OCI-LY7 (cell line): ENCODE measurements at places on chromosomes 13 and 19. TPM values are rescaled to one million over a fixed set of nuclear protein-coding genes. Genes with fewer than 3 reads are reported as not detected.

- DNase-seq = no peak
Measured at GRCh38 chr19:17866312-17866963, 5.3 kb upstream of the SLC5A5 start.

DNA sequence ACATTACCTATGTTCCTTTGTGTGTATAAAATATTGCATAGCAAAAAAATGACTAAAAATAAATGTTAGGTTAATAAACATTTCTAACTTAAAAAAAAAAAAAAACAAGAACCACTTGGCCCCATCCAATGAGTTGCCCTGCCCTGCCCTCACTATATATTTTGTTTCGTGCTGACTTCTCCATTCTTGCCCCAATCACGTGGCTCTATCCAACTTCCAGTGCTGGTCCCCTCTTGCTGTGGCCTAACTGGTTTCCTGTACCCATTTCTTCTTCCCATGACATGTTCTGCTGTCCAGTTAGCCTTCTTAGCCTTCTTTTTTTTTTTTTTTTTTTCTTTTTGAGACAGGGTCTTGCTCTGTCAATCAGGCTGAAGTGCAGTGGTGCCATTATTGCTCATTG, 151.6 kb downstream of the FOXO1 start:
- DNase-seq = no peak

GRCh38 chr13:39602614-39603366, at the start of gene LHFPL6:
Gene LHFPL6 (minus strand): TSS chr13:39603193.
- peak; percentile 69 for DNase-seq

DNA sequence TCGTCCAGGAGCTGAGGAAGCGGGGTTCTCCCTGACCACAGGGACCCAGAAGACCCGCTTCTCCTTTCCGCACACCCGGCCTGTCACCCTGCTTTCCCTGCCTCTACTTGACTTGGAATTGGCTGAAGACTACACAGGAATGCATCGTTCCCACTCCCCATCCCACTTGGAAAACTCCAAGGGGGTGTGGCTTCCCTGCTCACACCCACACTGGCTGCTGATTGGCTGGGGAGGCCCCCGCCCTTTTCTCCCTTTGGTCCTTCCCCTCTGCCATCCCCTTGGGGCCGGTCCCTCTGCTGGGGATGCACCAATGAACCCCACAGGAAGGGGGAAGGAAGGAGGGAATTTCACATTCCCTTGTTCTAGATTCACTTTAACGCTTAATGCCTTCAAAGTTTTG, 18.9 kb downstream of the VASP start:
- DNase-seq = peak; percentile 28

GRCh38 chr13:109707742-109708617, 78.4 kb downstream of the IRS2 start:
- DNase-seq = no peak

DNA sequence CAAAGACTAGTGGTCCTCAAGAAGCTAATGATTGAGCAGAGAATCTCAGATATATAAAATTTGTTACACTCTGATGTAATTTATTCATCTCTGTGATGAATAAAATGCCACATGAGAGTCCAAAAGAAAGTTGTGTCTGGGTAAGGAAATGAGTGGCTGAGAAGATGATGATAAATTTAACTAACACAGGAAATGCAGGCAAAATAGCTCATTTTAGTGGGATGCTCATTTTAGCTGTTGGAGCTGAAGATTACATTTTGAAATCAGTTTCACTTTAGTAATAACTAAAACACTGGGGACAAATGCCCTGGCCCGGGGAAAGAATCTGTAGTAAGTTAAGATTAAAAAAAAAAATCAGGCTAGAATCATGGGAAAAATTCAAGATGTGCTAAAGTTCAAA, 35.2 kb downstream of the SPRY2 start:
- DNase-seq = no peak

DNA sequence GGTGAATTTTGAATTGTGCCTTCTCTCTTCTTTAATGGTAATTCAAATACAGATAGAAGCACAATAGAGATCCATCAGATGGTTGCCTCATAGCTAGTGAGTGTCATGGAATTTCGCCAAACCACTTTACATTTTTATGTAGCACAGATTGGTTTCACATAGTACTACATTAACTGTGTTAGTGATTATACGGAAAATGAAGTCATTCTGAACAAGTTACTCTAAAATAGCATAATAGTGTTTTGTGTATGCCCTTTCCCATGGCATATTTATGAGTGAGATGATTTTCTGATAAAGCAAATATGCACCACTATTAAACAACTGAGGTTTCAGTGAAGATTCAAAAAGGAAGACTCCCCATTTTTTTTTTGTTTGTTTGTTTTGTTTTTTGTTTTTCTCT, 1623.5 kb downstream of the PCDH9 start:
- DNase-seq = no peak

- no peak for DNase-seq
Measured at GRCh38 chr13:102771298-102772041, 2.1 kb downstream of the TEX30 start.

DNA sequence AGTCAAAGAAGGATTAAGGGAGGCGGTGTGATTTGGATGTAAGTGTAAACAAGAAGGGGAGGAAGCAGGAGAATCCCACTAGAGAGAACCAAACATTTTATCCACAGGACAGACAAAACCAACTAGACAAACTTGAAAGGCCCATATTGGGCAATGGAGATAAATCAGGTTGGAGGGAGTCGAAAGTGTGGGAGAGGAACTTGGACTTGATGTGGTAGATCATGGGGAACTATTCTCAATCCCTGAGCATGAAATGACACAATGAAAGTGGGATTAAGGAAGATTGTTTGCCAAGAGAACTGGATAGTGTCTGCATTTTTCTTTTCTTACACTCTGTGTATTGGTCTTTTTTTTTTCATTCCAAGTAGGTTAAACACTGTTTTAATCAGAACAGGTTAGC, 17.9 kb downstream of the GPR183 start:
- DNase-seq = no peak

- no peak for DNase-seq
Measured at GRCh38 chr13:53560556-53560955, 531.9 kb downstream of the OLFM4 start.

- DNase-seq = peak; percentile 89
Measured at GRCh38 chr19:7869910-7870511, 4.2 kb downstream of the PRR36 start.

- no peak for DNase-seq
Measured at GRCh38 chr13:105485081-105485480, 1050.4 kb downstream of the EFNB2 start.

DNA sequence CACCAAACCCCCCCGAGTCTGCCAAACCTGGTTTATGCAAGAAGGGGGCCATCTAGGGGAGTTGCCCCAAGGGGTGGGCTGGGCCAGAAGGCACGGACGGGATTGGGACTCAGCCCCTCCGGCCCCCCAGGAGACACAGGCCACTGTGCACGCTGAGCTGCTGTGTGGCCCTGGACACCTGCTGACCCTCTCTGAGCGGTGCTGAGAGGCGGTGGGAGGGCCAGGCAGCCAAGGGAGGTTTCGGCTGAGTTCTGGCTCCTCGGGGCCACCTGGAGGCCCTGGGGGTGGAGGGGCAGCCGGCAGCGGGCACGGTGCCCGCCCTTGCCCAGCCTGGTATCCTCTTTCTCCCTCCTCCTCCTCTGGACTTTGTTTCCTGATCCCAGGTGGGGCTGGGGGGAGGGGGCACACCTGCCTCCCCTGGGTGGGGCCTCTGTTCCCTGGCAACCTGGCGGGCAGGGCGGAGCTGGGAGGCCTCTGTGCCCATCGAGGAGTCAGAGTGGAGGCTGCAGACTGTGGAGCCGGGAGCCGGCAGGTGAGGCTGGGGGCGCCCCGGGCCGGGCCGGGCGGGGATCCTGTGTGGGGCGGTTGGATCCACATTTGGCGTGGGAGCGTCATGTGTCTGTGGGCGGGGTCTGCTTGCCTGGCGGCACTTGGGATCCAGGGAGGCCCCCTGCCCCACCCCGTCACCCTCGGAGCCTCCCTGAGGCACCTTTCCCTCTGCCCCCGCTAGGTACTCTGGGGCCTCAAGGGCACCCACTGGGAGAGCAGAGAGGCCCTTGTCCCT, at the start of gene MISP:
MISP (plus strand) TSS at position 473 of the 784 bp plus-strand sequence. CDS start 5,835 bp downstream, outside the sequence.
- no peak for DNase-seq

DNA sequence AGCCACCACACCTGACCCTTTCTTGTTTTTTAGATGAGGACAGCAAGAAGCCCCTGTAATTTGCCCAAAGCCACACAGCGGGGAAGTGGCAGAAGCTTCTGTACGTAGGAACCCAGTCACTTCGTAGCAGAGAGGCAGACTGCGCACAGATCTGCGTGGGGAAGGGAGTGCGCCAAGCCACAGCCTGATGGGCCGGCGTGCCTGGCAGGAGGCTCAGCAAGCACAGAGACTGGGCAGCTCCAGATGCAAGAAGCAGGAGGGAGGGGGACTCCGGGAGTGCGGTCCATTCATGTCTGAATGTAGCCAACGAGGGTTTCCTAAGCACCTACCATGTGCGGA, 347 bp upstream of the TJP3 start:
- DNase-seq = no peak

DNA sequence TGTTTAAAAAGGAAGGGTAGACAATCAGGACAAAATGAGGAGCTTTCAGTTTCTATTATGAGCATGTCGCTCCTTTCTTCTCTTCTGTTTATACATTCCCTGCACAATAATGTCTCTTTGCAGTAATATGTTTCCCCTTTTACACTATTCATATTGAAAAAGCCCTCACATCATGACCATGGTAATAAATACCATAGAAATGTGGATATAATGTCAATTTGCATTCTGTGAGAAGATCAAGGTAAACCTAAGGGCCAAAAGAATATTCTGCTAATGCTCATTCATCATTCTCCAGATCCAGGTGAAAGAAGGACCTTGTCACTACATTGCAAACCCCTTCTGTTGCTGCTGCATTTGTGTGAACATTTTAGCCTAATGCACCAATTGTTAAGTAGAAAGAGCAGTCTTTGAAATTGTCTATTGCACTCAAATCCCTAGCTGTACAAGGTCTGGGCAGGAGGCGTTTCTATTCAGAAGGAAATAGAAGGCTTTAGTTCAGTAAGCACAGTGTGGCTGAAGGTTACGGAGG, 117.6 kb upstream of the SOX21 start:
- no peak for DNase-seq

DNA sequence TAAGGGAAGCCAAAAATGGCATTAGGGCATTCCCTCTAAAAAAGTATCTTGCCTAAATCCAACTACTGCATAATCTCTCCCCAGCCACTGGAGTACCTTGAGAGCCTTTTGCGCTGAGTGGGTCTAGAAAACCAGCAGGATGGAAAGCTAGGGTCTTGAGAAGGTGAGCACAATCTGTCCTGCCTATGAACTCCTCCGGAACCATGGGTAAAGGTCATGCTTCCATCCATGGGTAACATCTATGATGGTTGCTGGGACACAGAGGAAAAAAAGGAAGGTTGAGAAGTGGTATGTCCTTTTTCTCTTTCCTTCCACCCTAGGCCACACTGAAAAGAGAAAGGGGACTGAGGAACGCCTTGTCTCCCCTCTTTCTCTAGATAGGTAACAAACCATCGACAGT, 52.4 kb downstream of the ZNF676 start:
- peak; percentile 61 for DNase-seq

DNA sequence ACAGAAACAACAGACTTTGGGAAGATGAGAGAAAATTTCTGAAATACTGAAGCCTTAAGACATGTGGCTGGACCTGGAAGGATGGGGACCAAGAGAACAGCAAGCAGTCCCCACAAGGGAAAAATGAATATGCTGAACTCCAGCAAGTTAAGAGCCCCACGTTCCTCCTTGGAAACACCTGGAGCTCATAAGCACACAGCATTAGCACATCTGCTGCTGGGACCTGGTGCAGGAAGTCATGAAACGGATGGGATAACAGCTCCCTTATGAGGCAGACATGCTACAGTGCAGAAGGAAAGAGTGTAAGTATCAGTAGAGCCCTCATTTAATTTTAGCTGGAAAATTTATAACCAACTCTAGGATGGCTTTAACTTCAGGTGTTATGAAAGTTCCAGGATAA, 67.3 kb downstream of the SLC15A1 start:
- no peak for DNase-seq

DNA sequence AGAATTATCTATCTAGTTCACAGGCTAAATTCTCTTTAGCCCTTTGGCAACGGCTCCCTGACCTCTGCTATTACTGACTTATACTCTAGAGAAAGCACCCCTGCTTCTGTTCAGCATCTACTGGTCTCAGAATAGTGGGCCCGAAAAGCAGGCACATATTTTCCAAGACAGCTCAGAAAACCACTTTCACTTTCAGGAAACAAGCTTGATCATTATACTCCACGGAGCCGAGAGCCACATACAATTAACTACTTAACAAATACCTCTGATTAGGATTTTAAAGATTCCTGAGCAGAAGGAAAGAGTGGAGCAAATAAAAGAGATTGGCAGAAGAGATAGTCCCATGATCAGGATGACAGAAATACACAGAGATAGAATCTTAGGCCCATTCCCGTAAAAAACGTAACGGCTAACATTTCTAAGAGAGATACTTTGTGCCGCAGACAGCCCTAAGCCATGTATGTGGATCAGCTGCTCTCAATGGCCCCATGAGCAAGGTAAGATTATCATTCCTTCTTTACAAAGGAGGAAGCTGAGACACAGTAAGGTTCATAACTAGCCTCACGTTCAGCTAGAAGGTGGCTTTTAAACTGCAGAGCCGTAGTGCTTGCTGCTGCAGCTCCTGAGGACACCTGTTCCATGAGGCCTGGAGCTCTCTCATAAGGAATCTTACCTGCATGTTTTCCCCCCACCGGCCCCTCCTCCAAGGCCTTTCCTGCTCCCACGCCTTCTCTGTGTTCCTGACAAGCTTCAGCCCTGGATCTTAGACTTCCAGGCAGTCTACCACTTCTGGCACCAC, 227.2 kb downstream of the FOXO1 start:
- peak; percentile 55 for DNase-seq

- DNase-seq = no peak
Measured at GRCh38 chr19:31257426-31258130, 91.7 kb downstream of the TSHZ3 start.

DNA sequence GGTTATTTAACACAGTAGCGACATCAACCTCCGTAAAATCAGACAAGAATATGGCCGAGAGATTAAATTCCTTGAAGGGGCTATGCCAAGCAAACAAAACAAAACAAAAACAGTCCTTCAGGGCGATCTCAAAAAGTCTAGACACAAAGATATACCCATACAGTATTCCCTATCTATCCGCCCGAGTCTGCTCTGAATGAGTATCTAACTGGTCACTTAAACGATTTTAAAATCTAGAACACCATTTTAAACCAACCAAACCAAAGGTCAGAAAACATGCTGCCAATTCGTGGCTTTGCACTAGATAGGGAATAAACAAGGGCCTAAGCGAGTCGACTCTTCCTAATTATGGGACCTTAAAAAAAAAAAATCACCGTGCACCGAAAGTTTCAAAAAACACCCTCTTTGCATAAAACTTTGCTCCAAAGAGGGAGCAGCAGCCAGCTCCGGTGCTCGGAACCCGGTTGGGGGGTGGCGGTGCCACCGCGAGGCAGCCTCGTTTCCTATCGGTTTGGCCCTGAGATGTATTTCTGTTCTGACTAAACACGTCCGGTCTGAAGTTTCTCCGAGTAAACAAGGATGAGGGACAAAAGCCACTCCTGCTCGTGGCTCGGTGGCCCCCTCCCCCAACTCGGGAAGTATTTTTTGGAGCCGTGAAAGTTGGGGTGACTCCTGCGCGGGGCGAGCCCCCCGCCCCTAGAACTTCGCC, 1.8 kb downstream of the HMGB1 start:
- peak; percentile 79 for DNase-seq

Gene RAX2
- total RNA-seq = not detected in 2 replicates

Gene MEF2B
- total RNA-seq = 295 and 304 TPM in 2 replicates

Gene CGB8
- total RNA-seq = not detected in 2 replicates

Gene ZNF71
- total RNA-seq = 4.5 and 6.3 TPM in 2 replicates

Gene ATP8B3
- total RNA-seq = 19.3 and 21.2 TPM in 2 replicates

Gene LHB
- not detected in 2 replicates for total RNA-seq

Gene NLRP7
- total RNA-seq = 5.6 and 8.8 TPM in 2 replicates

Gene MISP
- total RNA-seq = 0.23 TPM in 1 of 2 replicates, not detected in the other

Gene LPAR2
- total RNA-seq = 17.5 and 18.4 TPM in 2 replicates

Gene LAIR1
- total RNA-seq = 3.9 and 4.3 TPM in 2 replicates

Gene SLC6A16
- total RNA-seq = 15.8 and 21.7 TPM in 2 replicates

Gene PTGER1
- 0.23 TPM in 1 of 2 replicates, not detected in the other for total RNA-seq

Gene IGFL1
- total RNA-seq = not detected in 2 replicates
